ENCODE measurements at places on chromosomes 7 and 10. TPM values are rescaled to one million over a fixed set of nuclear protein-coding genes. Genes with fewer than 3 reads are reported as not detected.

FAM13C gene
- 10.1 TPM for total RNA-seq

HOXA7 gene
- total RNA-seq, result 3.2 TPM

- peak overlapping the region; percentile 60 for H3K4me3 ChIP-seq
- peaks cover 19% of the 10 kb centered on the region for H3K4me1 ChIP-seq
- no peak for DNase-seq
- no peaks in the 10 kb centered on the region for H3K36me3 ChIP-seq
- peak overlapping the region; percentile 18 for H3K27ac ChIP-seq
- peaks cover 66% of the 10 kb centered on the region for H3K27me3 ChIP-seq
Measured at GRCh38 chr10:70671619-70672164, 614 bp upstream of the ADAMTS14 start.

- no peak overlapping the region for H3K27ac ChIP-seq
- no peak for DNase-seq
- H3K4me3 ChIP-seq, result no peak overlapping the region
- no peaks in the 10 kb centered on the region for H3K27me3 ChIP-seq
- H3K36me3 ChIP-seq, result peaks cover 8% of the 10 kb centered on the region
Measured at GRCh38 chr7:111067251-111067650, 23.7 kb upstream of the LRRN3 start.

DNA sequence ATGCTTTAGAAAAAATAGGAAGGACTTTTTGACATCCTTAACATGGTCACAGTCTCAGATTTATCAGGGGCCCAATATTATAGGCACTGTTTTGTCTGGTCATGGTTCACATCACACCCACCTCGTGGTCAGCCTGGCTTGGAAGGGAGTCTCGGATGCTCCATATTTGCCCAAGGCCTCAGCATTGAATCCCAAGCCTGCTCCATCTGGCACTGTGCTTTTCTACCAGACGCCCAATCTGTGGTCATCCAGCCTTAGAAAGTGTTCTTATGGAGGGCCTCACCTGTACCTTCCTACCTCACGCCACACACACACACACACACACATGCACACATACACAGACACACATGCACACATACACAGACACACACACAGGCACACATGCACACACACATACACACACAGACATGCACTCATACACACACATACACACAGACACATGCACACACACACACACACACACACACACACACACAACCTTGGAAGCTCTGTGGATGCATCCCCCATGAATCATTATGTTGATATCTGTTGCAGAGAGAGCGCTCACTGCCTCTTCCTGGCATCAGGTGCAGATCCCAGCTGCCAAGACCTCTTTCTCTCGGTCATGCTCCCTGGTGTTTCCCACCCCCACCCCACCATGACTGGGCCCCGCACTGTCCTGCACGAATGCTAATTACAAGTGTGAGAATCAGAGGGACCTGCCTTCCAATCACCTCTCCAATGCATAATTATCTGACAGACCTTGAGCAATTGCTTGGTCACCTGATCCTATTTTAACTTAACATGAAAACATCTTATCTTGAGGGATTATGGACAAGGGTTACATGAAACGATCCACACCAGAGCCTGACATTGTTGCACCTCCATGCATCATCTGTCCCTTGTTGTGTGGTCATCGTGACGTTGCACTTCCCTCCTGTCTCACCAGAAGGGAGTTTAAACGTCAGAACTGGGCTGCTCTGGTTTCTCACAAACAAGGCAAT, 122.7 kb upstream of the TMEM72 start:
- H3K4me3 ChIP-seq, result no peak overlapping the region
- no peak overlapping the region for H3K27ac ChIP-seq
- peaks cover 14% of the 10 kb centered on the region for H3K4me1 ChIP-seq
- peaks cover 5% of the 10 kb centered on the region for H3K27me3 ChIP-seq
- DNase-seq, result no peak

DNA sequence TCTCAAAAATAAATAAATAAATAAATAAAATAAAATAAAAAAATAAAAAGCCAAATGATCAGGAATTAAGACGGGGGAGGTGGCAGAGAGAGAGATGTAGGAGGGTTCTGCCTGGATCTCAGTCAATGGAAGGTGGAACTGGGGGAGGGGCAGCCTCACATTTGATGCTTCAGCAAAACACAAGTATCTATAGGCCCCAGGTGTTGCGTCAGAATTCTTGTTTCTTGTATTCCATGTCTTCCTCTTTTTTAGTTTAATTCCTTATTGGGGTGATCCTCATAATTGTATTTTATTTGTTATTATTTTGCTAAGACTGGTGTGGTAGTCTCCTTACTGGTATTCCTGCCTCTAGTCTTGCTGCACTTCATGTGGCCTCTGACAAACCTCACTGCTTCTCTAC, 41.4 kb upstream of the SMARCD3 start:
- H3K4me3 ChIP-seq, result no peak overlapping the region
- H3K36me3 ChIP-seq, result no peaks in the 10 kb centered on the region
- peaks cover 36% of the 10 kb centered on the region for H3K27me3 ChIP-seq
- no peak for DNase-seq
